ENCODE measurements at places on chromosomes 4 and X.

GRCh38 chrX:53704854-53705253 is 18.3 kb upstream of the HUWE1 start:
- H3K36me3 ChIP-seq: no peaks in the 10 kb centered on the region
- no peak overlapping the region for H3K27ac ChIP-seq
- H3K4me3 ChIP-seq: no peak overlapping the region
- no peaks in the 10 kb centered on the region for H3K27me3 ChIP-seq

DNA sequence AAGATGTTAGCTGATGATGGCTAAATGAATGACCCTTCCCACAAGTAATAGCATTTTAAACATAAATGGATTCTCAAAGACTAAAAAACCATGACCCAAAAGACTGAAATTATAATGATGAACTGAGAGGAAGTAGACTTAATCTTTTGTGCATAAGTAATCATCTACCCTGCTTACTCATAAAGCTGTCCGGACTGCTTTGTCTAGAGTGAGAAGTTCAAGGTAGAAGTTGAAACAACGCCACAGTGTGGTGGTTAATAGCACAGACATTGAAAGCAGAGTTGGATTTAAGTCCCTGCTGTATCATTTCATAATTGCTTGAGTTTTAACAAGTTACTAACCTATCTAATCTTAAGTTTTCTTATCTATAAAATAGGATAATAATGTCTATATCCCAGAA is 346.6 kb downstream of the CENPC start:
- no peaks in the 10 kb centered on the region for H3K36me3 ChIP-seq
- H3K27me3 ChIP-seq: no peaks in the 10 kb centered on the region
- H3K4me3 ChIP-seq: no peak overlapping the region
- H3K4me1 ChIP-seq: no peaks in the 10 kb centered on the region

- no peak overlapping the region for H3K4me3 ChIP-seq
- no peaks in the 10 kb centered on the region for H3K4me1 ChIP-seq
- no peaks in the 10 kb centered on the region for H3K27me3 ChIP-seq
- H3K27ac ChIP-seq: no peak overlapping the region
Measured at GRCh38 chrX:97876697-97877407, 993.1 kb downstream of the RPA4 start.

DNA sequence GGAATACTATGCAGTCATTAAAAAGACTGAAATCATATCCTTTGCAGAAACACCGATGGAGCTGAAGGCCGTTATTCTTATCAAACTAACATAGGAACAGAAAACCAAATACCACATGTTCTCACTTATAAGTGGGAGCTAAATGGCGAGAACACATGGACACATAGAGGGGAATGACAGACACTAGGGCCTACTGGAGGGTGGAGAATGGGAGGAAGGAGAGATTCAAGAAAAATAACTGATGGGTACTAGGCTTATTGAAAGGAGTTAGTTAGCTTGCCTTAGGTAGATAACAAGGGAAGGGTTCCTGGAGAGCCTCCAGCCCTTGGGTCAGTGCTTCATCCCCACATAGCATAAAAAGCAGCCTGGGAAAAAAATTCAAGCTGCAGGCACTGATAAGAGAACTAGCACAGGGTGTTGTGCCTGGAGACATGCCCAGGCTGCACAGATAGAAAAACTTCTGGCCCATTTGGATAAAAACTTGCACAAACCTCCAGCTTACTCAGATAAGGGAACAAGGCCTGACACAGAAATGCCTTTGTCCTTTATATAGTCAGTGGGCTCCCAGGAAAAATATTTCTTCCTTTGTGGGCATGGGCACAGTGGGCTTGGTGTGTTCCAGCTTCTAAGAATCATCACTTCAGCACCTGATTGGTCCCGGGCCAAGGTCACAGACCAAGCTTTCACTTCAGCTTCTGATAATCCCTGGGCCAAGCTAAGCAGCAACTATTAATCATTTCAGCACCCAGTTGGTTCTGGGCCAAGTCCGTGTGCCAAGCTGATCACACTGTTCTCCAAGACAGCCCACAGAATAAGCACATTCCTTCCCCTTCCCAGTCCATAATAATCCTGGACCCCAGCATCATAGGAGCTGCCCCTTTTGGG is 23.1 kb upstream of the PWWP3B start:
- no peaks in the 10 kb centered on the region for H3K36me3 ChIP-seq
- no peak overlapping the region for H3K4me3 ChIP-seq
- H3K4me1 ChIP-seq: no peaks in the 10 kb centered on the region
- no peak for DNase-seq
- H3K27me3 ChIP-seq: no peaks in the 10 kb centered on the region

DNA sequence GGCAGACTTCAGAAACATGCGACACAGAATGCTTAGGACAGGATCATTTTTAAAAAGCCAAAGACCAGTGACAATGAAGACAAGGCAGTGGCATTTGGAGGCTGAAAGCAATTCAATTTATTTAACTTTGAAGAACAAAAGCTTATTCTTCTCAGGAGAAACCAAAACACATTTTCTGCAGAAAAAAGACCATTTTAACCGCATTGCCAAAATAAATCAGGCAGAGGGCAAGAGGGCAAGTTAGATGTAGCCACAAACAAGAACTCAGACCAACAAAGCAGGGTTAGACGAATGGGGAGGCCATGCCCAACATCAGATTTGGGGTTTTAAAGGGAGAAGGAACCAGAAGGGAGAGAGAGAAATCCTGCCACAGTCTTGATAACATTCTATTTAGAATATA is 58.9 kb downstream of the RELL1 start:
- H3K27me3 ChIP-seq: no peaks in the 10 kb centered on the region
- peaks cover 41% of the 10 kb centered on the region for H3K36me3 ChIP-seq
- no peak overlapping the region for H3K4me3 ChIP-seq
- H3K4me1 ChIP-seq: no peaks in the 10 kb centered on the region
- no peak for DNase-seq
- no peak overlapping the region for H3K27ac ChIP-seq

GRCh38 chr4:138915756-138916155 is 99.8 kb upstream of the NOCT start:
- H3K36me3 ChIP-seq: no peaks in the 10 kb centered on the region
- no peak overlapping the region for H3K27ac ChIP-seq
- no peak overlapping the region for H3K4me3 ChIP-seq
- no peaks in the 10 kb centered on the region for H3K4me1 ChIP-seq
- DNase-seq: no peak

DNA sequence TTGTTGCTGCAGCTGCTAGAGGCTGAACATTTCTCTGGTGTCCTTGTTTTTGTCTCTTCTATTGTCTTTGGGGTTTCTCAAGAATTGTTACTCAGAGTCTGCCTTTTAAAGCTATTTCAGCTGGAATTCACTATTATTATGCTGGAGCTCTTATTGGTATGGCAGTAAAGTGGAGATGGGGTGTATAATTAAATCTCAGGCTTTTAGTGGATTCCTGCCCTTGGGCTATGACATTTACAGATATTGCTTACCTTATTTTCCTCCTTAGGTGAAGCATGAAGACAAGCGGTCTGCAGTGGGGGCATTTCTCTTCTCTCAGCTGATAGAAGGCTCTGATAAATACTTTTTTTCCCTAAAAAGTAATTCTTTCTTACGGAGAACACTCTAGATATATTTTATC is 1656.6 kb upstream of the IGFBP7 start:
- H3K4me3 ChIP-seq: no peak overlapping the region
- H3K27ac ChIP-seq: no peak overlapping the region
- no peak for DNase-seq
- no peaks in the 10 kb centered on the region for H3K4me1 ChIP-seq
- H3K27me3 ChIP-seq: no peaks in the 10 kb centered on the region
- no peaks in the 10 kb centered on the region for H3K36me3 ChIP-seq

- H3K36me3 ChIP-seq: peaks cover 80% of the 10 kb centered on the region
- H3K27me3 ChIP-seq: no peaks in the 10 kb centered on the region
- peaks cover 28% of the 10 kb centered on the region for H3K4me1 ChIP-seq
- H3K27ac ChIP-seq: no peak overlapping the region
- no peak for DNase-seq
Measured at GRCh38 chr4:2938906-2939305, 24.3 kb downstream of the NOP14 start.

GRCh38 chrX:11171956-11172355 is 60.8 kb downstream of the HCCS start:
- no peak for DNase-seq
- H3K36me3 ChIP-seq: no peaks in the 10 kb centered on the region
- no peak overlapping the region for H3K27ac ChIP-seq
- no peaks in the 10 kb centered on the region for H3K4me1 ChIP-seq
- no peaks in the 10 kb centered on the region for H3K27me3 ChIP-seq
